Stimulated activated CD8-positive, alpha-beta memory T cell treated with anti-CD3 and anti-CD28 coated beads, Interleukin-15, amount 100 ng/mL, for 4 hours (primary cell): ENCODE measurements at places on chromosomes 16 and 17.

DNA sequence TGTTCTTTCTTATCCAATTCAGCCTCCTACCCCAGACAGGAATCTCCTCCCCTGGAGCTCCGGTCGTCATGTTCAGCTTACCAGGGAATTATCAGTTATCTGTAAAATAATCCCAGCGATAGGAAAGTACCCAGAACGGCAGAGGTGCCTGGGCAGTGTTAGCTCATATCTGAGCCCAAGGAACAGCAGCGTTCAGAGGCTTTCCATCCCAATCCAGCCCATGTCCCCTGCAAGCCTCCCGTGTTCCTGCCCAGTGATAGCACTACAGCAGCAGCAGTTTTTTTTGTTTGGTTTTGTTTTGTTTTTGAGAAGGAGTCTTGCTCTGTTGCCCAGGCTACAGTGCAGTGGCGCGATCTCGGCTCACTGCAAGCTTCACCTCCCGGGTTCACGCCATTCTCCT, 158.2 kb downstream of the CMIP start:
- no peak for DNase-seq

GRCh38 chr17:57541472-57542394, 203.4 kb downstream of the CCDC182 start:
- no peak for DNase-seq

DNA sequence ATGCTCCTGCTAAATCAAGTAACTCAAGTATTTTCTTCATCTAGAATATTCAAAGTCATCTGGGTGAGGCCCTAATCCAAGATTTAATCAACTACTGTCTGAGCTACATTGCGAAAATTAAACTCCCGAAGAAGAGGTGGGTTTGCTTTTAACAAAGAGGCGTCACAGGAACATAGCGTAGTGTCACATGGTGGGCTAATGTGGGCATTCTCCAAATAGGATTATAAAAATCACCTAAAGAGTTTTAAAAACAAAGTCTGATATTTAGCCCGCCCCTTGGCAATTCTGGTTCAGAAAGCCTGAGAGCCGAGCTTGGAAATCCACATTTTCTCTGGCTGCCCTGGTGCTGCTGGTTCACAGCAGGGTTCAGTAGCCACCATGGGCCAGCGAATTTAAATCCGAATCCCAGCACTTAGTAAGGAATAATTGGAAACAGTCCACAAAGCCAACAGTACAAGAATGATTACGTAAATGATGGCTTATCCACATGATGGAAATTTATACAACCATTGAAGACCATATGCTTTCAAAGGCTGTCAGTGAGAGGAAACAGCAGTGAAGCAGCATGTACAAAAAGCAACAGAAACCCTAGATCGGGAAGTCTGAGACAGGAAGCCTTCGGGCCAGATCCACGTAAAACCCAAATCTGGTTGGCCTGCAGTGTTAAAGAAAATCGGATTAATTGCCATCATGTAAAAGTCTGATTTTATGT, 8.8 kb downstream of the PMM2 start:
- DNase-seq = no peak

DNA sequence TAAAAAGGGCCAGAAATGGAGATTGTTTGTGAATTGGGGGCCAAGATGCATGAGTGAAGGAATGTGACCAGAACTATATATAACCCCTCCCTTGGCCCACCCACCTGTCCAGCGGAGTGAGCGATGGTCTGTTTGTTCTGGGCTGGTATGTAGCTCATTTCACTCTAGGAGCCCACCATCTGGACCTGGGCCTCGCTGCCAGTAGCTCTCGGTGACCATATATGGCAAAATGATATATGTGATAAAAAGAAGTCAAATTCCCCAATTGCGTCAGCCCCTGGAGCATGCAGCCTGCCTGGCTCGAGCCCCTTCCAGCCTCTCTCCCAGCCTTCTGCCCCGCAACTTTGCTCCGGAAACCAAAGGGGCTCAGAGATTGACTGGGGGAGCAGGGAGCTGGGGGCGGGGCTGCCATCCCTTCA, 47.3 kb downstream of the CCDC42 start:
- DNase-seq = no peak

DNA sequence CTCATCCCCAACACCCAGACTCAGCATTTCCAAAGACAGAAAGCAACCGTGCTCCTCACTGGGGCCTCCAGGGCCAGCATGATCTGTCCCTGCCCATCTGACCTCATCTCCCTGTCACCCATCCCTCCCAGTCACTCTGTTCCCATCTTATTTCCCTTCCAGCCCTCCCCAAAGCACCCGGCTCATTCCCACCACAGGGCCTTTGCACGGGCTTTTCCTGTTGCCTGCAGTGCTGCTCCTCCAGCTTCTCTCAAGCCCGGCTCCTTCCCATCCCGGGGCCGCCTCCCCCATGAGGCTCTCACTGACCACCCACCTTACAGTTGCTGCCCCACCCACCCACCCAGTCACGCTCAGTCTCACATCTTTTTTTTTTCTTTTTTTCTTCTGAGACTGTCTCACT, 54.8 kb downstream of the RMI2 start:
- DNase-seq = no peak

DNA sequence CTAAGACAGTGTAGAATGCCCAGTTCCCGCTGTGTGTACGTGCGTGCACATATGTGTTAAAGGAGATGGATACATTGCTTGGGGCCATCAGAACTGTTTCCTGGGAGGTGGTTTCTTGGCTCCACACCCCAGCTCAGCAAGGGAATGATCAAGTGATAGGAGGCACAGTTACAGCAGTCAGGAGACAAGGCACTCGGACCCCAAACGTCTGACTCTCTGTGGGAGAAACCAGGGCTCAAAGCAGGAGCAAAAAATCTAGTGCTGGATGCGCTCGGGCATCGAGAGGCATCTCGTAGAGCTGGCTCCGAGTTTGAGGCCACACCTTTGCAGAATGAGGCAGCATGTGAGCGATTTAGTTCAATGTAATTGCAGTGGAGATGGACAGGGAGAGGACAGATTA, 71.9 kb downstream of the RBBP6 start:
- DNase-seq = no peak

- no peak for DNase-seq
These were observed 22.2 kb downstream of the HS3ST4 start for GRCh38 chr16:25713785-25714570.

DNA sequence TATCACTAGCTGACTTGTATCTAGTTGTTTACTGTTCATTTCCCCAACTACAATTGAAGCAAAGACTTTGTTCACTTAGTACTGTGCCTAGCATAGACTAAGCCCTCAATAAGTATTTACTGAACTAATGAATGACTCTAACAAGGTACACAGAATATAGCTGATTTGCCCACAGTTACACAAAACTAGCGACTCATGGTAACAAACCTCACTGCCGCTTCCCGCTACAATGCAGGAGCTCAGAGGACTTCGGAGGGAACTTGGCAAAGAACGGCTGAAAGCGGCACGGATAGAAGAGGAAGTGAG, 524 bp downstream of the EFTUD2 start:
- no peak for DNase-seq

- no peak for DNase-seq
These were observed 11.8 kb upstream of the TMEM220 start for GRCh38 chr17:10741416-10742135.

DNA sequence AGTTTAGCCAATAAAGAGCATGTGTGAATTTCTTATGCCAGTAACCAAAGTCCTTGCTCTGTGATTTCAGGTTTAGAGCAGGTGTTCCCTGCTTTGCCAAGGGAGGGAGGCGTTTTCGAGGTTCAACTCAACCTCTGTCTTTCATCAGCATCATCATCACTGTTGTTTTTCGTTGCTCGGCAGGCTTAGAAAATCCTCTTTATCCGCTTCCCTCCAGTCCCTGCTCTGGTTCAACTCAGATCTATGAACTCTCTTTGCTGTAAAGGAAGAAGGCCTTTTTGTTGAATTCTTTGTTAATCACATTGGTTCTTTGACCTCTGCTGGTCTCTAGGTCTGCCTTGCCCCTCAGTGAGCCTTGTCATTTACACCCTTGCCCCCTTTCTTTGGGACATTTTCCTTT, 243.9 kb upstream of the RBFOX1 start:
- DNase-seq = no peak

DNA sequence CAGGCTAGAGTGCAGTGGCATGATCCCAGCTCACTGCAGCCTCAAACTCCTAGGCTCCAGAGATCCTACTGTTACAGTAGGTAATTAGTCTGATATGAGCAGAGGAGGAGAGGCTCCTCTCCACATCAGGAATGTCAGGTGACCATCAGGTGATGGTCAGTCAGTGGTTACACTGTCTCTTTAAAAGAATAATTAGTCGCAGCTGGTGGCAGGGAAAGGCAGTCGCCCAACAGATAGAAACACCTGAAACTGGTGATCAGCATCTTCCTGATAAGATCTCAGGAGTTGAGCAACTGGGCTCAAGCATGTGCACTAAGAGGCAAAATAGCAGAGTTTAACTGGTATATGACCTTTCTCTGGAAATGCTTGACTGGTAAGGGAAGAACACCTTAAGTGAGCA, 21.5 kb upstream of the ABCA5 start:
- DNase-seq = no peak

DNA sequence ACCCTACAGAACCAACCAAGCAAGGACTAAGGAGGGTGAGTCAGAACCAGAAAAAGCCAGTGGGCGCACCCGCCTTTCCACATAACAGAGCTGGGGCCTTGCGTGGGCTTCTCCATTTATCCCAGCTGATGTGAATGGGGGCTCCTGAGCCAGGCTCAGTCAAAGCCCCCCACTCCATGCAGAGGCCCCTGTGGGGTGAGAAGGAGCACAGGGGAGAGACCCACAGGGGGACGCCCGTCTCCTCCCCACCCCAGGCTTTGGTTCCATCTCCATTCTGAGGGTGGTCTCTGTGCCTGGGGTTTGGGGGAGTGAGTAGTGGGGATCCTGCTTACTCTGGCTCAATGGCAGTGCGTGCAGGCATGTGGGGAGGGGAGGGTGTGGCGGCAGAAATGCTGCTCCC, 210.1 kb upstream of the TNRC6C start:
- no peak for DNase-seq
